Activated T-helper 2 cell treated with anti-CD3 and anti-CD28 coated beads, Interferon-gamma antibody, Interleukin-2, Interleukin-4, amounts not matched to agents 10 μg/mL and 5 μg/mL and 100 μg/mL, durations not matched to agents 14 hours and 24 hours and 36 hours (primary cell): ENCODE measurements at places on chromosomes 16 and 17.

DNA sequence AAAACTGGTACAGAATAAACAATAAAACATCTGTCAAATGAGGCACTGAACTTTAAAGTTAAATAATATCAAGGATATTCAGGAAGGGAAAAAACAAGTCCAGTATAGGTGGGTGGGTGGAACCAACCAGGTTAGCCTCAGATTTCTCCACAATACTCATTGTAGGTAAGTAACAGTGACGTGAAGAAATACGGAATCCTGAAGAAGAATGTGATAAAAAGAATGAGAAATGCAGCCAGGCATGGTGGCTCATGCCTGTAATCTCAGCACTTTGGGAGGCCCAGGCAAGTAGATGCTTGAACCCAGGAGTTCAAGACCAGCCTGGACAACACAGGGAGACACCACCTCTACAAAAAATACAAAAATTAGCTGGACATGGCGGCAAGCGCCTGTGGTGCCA lies 47.3 kb downstream of the UBE2G1 start:
- DNase-seq: no peak

DNA sequence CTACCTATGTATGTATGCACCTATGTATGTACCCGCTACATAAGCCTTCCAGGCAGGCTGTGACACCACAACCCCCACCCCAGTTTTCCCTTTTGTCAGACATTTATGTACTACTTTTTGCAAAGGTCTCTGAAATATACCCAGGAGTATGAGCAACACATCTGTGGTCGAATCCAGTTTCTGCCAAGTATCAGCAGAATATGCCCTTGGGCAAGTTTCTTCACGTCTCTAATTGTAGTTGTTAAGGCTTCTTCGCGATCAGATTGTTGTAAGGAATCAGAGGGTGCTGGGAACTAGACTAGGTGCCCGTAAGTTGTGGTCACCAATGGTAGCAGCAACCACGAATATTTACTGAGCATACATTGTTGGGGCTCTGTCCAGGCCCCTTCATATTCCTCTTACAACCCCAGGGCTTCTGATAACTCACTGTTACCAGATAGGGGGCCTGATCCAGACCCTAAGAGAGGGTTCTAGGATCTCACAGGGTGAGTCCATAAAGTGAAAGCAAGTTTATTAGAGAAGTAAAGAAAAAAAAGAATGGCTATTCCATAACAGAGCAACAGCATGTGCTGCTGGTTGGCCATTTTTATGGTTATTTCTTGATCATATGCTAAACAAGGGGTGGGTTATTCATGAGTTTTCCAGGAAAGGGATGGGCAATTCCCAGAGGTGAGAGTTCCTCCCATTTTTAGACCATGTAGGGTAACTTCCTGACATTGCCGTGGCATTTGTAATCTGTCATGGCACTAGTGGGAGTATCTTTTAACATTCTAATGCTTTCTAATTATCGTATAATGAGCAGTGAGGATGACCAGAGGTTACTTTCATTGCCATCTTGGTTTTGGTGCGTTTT lies 16.6 kb downstream of the NUDT7 start:
- DNase-seq: no peak

- no peak for DNase-seq
These were observed 42.5 kb upstream of the RASD1 start for GRCh38 chr17:17538417-17539391.

DNA sequence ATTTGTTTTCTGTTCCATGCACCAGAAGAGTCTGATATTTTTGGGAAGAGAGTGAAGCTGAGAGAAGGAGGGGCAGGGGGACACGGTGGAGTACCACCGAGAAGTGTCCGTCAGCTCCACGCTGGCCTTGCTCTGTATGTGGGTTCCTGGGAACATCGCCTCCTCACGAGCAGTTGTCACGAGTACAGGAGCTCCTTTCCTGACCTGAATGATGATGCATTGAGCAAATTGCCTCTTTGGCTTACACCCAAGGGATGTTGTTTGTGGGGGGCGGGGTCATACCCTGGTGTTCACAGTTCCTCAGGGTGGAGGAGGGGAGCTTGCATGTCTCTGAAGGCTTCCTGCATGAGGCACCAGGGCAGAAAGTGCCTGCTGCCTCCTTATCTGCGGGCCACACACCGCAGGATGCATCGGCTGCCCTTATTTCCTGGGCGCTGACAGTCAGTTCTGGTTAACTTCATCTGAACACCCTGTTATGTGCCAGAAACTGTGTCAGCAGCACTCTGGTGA lies 36.2 kb downstream of the RGS9 start:
- peak; percentile 81 for DNase-seq

GRCh38 chr17:63189082-63189481 lies 223.0 kb downstream of the TANC2 start:
- no peak for DNase-seq

DNA sequence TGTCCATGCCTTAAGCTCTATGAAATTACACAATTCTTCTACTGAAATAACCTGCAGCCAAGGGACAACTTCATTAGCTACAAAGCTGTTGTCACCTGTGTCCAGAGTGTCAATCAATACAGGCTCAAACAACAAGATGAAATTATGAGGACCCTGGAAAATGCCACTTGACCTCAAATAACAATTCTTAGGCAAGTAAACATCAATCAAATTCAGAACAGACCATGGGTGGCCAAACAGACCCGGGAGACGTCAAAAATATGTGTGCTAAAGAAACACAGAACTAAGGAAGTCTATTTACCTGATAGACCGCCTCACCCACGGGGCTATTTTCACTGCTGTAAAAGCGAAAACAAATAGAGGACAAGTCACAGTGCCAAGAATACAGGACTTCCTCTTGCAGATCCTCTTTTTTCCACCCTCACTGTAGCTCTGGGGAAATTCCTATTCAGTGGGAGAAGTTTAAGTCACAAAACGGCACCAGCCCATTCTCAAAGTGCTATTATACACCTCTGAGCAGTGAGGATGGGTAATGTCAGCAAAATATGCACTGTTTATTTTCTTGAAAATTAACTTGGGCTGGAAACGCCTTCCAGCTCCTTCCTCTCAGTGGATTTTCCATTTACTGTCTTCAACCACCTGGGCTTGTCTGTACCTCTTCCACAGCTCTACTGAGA lies 2.7 kb downstream of the LITAF start:
- no peak for DNase-seq

DNA sequence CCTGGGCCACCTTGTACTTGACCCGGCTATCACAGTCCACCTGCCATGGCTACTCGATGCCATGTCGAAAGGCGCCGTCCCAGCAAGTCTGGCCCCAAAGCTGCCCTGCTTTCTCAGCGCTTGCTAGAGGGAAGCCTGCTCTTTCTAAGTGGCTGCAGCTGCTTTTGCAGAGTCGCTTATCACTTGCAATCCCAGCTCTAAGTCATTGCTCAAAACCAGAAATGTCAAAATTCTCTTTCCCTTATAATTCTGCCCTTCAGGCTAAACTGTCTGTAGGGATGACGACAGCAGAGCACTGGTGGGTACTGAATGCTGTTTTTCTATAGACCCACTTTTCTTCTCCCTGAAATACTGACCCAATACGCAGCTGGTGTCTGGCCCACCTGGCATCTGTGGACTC lies 184.2 kb downstream of the ENGASE start:
- no peak for DNase-seq

DNA sequence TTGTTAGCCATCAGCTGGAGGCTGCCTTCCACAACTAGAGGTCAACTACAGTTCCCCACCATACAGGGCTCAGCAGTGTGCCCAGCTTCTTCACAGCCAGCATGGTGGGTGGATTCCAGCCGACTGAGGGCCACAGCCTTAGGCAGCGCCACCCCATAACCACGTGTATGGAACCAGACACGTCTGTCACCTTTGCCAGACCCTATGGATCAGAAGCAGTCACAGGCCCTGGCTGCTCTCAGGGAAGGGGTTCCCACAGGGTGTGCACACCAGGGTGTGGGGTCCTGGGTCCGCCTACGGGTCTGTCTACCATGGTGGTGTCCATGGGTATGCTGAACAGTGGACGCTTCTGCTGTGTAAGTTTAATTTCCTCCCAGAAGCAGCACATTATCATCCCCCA lies 265.0 kb upstream of the FOXF1 start:
- no peak for DNase-seq

GRCh38 chr17:14434506-14434905 lies 133.6 kb downstream of the HS3ST3B1 start:
- DNase-seq: no peak

DNA sequence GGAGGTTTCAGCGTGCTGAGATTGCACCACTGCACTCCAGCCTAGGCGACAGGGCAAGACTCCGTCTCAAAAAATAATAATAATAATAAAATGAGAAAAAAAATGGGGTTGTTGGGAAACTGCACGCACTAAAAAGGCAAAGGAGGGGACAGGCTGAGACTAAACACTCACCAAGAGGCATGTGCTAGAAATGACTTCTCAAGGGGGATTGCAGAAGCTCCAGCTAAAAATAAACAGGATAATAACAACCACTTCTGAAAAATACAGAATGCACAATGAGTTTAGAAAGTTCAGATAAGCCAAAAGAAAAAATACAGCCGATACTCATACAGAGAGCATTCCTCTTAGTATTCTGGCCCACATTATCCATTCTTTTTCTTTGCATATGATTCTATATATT lies 15.1 kb upstream of the TIMP2 start:
- no peak for DNase-seq

DNA sequence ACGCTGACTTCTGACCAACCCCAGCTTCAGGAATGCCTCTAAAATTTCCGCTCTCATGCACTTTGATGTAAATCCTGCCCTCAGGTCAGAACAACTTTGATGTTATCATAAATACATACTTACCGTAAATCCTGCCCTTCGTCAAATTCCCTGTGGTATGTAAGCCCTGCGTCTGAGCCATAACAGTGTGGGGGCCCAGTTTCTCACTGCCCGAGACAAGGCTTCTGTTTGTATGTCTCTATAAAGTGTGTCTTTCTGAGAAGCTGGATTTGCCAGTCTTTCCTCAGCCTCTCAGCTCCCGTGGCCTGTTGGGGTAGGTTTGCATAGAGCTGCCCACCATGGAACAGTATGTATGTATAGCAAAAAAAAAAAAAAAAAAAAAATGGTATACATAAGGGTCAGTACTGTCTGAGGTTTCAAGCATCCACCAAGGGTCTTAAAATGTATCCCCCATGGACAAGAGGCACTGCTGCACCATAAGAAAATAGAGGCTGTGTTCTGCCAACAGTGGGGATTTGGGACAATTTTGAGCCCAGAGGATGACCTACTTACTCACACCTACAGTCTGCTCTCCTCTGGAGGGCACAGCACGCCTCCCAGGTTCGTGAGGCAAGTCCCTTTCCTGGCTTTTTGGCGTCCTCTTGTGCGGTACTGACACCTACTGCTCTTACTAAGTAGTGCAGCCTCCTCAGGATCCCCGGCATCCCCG lies 17.5 kb downstream of the PRMT7 start:
- DNase-seq: peak; percentile 73

DNA sequence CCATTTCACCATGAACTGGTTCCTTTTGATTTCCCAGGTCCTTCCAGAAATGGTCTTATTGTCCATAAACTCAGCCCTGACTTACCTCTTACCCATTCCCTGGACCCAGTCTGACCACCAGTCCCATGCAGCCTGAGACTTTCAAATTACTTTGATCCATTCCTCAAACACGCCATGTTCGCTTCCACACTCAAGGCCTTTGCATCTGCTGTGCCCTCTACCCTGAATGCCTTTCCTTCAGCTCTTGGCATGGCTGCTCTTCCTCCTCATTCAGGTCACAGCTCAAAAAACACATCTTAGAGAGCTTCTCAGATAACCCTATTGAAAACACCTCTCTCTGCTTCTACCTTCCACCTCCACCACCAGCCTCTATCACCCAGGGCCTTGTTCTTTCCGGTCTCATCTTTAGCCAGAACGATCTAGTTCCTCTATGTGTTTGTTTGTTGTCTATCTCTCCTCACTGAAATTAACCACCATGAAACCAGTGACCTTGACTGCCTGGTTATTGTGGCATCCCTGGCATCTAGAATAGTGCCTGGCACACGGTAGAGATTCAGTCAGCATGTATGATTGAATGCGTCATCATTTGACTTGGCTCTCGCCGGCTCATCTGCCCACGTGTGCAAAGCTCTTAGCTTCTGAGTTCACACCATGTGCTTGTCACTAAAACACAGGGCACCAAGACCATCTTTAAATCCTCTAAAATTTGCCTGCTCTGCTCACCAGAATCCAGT lies 12.8 kb downstream of the CRYM start:
- no peak for DNase-seq

GRCh38 chr16:78641433-78641832 lies 542.0 kb downstream of the WWOX start:
- DNase-seq: no peak

DNA sequence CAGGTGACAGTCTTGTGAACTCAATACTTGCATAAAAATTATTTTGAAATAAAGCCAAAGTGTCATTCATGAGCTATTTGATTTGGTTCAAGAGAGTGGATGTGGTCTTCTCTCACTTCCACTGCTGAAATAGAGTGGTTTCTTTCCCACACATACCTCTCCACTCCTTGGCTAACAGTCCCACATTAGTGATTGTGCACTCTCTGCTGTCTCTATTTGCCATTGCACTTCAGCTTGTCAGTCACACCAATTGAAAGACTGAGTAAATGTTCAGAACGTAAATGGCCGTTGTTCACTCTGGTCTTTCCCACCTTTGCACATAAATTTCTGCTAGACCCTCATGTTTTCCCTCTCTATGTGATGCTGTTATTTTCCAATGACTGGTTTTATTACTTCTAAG lies 197.5 kb downstream of the FTO start:
- DNase-seq: no peak

DNA sequence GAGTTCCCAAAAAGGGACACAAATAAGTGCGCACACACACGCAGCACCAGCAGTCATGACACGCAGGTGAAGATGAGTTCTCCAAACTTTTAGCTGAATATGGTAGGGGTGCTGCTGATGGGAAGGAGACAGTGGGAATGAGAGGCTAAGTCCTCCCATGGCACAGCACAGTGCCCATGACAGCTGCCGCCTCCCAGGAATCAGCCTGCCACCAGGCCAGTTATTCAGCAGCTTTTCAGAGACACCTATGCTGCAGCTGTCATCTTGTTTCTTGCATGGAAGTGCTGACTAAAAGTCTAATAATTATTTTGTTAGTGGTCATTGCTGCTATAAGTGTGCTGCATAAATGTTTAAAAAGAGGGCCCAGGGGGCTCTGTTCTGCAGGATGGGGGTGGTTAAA lies 12.2 kb downstream of the WFIKKN2 start:
- DNase-seq: no peak

DNA sequence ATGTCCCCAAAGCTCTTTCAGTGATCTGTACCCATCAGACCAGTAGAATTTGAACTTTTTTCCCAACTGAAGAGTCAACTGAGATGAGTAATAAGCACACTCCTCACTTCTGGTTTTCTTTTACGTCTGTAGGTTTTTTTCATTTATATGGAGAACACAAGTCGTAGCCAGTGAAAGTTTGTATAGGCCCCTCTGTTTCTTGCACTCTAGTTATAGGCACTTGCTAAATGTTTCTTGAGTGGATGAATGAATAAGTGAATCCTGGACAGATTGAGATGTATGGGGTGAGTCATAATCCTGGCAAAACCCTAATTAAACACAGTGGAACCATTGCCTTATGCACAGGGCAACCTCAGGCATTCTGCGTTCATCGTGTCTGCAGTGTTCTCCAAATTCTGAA lies 193.7 kb upstream of the TBX2 start:
- DNase-seq: no peak
